T-helper 17 cell (primary cell): ENCODE measurements at places on chromosomes 5 and 9.

DNA sequence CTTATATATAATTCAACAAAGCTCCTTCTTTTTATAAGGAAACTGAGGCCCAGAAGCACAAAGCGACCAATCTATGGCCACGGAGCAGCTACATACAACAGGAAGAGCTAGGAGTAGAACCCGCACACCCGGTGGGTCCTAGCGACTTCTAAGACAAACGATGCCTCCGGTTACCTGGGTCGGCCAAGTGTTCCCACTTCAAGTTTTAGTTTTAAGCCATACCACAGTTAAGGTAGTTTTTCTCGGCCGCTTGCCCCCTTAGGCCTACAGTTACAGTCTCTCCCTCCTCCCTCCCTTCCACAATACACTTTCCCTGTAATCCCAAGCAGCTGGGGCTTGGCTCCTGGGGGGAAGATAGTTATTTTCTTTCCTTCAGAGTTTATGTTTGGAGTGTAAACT is 533 bp downstream of the SREK1IP1 start:
- DNase-seq: no peak

DNA sequence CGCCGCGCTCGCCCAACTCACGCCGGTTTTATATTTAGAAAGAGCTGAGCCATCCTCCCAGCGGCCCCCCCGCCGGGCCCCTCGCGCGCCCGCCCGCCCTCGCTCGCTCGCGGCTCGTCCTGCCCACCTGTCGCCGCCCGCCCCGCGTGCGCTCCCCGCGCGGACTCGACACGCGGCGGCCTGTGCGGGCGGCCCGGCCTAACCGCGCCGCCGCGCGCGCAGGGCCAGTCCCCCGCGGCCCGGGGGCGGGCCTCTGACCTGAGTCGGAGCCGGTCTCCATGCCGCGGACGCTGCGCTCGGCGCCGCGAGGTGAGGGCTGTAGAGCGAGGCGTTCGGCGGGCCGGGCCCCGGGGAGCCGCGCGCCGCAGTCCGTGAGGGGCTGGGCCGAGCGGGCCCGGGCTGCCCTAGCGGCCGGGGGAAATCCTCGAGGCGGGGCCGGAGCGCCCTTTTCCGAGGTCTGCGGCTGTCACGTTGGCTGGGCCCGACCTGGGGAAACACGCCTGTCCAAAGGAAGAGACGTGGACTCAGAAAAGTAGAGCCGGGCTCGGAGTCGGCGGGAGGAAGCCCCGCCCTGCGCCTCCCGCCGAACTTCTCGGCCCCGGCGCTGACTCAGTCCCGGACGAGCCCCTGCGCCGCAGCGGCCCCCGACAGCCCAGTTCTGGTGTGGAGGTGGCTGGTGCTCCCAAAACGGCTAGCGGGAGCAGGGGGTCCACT is at the start of gene ECPAS:
TSS of gene ECPAS (minus strand) at position 526 of the 714 bp plus-strand sequence. CDS start 11,465 bp downstream, outside the sequence.
- DNase-seq: peak; percentile 54

DNA sequence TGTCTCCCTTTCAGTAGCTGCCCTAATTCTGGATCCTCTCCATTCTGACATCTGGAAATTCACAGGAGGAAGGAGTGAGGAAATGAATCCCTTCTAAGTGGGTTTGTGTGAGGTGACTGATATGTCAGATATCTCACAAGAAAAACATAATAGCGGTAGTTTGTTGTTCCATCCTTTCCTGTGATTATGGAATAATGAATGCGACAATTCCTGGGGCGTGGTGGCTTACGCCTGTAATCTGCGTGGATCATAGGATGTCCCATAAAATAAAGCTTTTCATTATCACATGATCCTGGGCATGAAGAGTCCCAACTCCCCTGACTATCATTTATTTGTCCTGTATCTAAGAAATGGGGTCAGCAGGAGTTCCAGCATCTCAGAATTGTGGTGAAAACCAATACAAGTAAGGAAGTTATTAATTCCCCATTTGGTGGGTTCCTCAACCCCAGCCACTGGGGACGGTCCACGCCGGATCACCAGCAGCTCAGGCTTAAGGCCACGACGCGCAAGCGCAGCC is 375 bp upstream of the C5orf24 start:
- DNase-seq: no peak

DNA sequence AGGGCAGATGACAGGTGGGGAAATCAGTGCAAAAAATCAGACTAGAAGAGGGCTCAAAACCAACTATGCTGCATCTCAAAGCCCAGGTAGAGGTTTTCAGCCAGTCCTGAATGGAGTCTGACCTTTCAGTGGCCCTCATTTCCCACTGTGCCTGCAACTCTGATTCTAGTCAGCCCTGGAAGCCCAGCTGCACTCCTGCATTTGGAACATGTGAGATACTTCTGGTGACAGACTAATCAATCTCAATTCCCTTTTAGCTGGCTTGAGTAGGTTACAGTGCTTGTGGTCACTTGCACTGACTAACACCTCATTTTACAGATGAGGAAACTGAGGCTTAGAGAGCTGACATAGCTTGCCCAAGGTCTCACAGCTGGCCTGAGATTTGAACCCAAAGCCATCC is 7.9 kb upstream of the ACSL6 start:
- DNase-seq: no peak

DNA sequence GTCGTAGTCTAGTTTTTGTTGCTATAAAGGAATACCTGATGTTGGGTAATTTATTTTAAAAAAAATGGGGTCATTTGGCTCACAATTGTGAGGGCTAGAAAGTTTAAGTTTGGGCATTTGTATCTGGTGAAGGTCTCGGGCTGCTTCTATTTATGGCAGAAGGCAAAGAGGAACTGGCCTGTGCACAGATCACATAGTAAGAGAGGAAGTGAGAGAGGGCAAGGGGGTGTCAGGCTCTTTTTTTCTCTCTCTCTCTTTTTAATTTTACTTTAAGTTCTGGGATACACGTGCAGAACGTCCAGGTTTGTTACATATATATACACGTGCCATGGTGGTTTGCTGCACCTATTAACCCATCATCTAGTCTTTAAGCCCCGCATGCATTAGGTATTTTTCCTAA is 453.3 kb downstream of the DIRAS2 start:
- no peak for DNase-seq

GRCh38 chr5:69138766-69139165 is 28.2 kb upstream of the CCNB1 start:
- DNase-seq: no peak

- DNase-seq: no peak
Measured at GRCh38 chr5:129356846-129357245, 103.3 kb upstream of the ADAMTS19 start.

- no peak for DNase-seq
Measured at GRCh38 chr5:138841531-138841930, 33.6 kb downstream of the LRRTM2 start.

DNA sequence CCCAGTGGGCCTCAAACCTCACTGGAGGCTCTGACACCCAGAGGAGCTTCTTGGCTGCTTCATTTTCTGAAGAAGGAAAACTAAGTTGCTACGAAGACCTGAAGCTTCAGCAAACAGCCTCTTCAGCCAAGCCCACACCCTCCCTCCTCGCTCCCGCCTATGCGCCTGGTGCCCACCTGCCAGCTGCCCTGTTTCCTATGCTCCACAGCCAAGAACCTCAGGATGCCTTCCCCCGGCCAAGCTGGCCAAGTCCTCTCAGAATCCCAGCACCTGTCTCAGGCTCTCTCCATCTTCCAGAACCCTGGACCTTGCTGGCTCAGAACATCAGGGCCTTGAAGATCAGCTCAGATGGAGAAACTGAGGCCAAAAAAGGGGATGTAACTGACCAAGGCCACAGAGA is 60.4 kb downstream of the STK10 start:
- no peak for DNase-seq
